ENCODE measurements at places on chromosomes 3 and 15. TPM values are rescaled to one million over a fixed set of nuclear protein-coding genes. Genes with fewer than 3 reads are reported as not detected.

GRCh38 chr15:88985547-88986393 is 72.6 kb upstream of the MFGE8 start:
- no peak for DNase-seq

DNA sequence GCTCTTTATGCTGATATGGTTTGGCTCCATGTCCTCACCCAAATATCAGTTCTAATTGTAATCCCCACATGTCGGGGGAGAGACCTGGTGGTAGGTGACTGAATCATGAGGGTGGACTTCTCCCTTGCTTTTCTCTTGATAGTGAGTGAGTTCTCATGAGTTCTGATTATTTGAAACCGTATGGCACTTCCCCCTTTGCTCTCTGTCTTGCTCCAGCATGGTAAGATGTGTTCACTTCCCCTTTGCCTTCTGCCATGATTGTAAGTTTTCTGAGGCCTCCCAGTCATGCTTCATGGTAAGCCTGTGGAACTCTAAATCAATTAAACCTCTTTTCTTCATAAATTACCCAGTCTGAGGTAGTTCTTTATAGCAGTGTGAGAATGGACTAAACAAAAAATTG is 107.6 kb downstream of the IMPG2 start:
- no peak for DNase-seq

DNA sequence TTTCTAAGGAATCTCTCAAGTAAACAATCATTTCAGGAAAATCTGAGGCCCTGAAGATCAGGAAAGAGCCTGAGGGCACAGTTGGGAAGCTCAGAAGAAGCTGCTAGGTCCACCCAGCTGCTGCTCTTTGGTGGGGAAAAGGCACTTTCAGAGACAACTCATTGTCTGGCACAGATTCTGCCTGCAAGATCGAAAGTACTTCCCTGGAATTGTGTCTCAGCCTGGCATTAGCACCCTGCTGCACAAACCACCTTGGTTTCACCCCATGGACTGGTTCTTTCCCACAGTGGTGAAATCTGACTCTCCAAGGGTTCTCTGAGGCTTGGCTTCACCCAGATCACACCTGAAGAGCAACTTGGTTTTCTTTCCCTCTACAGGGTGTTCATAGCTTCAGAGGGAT is 18.7 kb downstream of the THRB start:
- DNase-seq = no peak

GRCh38 chr3:25532431-25533162 is 104.5 kb downstream of the RARB start:
- DNase-seq = no peak

- no peak for DNase-seq
Observed at GRCh38 chr3:175278680-175279079, 419.5 kb downstream of the NAALADL2 start.

The PP2D1 gene
- total RNA-seq = not detected

DNA sequence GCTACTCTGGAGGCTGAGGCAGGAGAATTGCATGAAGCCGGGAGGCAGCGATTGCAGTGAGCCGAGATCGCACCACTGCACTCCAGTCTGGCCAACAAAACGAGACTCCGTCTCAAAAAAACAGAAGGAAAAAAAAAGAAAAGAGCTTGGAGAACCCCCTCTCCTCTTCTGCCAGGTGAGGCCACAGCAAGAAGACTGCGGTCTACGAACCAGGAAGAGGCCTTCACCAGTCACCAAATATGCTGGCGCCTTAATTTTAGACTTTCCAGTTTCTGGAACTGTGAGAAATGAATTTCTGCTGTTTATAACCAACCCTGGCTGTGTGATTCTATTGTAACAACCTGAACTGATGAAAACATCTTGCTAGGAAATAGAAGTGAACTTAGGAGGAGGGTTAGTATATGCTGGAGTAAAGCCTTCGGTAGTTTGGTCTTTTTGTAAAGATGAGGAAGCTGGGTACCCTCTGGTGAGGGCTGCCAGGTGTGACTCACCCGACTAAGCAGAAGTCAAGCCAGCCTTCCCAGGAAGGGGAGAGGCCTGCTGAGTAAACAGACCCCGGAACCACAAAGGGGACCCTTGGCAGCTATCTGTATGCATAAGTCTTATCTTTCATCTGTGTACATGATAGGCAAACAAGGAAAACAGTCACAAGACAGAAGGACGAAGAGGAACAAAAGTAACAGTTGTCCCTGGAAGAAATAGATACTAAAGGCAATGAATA is 78.7 kb downstream of the KLF13 start:
- peak; percentile 46 for DNase-seq

The UPK1B gene
- total RNA-seq = not detected

The ALPK3 gene
- 0.14 TPM for total RNA-seq

DNA sequence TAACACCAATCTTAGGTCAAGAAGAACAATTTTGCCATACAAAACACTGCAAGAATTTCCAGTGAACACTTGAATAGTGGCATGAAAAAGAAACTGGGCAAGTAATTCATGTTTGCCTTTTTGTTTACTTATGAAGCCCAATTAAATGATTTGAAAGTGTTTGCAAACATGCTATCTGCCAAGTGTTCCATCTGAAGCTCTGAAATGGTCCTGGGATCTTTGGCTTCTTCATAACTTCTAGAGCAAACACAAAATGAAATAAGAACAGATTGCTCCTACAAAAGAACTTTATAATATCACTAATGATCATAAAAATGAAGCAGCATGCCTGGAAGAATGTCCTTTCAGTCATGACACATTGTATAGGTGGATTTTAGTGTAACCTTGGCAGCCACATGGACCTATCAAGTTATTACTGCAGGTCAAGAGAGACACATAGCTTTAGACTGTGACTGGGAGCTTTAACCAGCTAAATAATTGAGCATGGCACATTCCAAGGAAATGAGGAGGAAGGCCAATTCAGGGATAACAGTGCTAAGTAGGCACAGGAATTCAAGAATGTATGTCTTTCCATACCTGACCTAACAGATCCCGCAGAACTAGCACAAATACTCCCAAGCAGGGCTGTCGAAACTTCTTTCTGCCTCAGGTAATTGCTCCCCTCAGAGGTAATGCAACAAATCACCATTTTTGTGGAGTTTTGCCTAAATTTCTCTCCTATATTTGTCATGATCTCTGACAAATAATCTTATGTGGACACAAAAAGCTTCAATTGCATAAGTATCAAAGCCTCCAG is 144.6 kb downstream of the DUT start:
- no peak for DNase-seq

DNA sequence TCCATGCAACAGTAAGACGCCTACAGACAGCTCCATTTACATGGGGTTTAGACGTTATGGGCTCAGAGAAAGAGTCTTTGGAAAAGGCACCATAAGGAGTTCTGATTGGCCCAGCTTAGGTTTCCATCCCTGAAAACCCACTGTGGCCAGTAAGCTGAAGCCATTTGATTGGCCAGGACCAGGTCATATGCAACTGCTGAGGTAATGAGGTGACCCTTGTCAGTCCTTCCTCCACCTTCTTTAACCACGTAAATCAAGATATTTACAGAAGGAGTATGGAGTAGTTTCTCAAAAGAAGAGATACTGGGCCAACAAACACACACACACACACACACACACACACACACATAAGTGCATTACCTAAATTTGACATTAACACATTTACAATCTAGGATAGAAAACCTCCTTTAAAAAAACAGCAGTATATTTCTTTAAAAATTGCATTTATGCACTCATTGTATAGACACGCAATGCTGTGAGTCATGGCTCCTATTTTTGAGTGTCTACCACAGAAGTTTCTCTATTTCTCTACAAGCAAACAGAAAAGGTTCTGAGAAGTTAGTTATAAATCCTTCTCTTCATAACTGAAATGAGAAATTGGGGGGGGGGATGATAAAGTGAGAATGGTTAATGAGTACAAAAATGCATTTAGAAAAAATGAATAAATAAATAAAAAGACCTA is 16.3 kb upstream of the MB21D2 start:
- DNase-seq = no peak

DNA sequence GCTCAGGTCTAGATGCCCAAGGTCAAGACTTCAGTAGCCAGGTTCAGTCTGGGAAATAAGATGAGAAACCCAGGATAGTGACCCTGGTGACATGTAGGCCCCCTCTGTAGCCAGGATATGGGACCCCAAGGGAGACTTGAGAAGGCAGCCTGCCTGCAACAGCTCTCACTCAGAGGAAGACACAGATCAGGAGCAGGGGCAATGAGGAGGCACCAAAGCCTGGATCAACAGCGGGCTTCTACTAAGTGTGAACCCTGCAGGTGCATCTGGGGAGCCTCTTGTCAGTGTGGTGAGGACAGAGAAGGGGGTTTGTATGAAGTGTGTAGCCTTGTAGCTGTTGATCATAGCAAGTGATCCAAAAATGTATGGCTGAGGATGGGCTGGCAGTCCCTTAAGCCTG is 25.4 kb downstream of the PLA2G4F start:
- no peak for DNase-seq

DNA sequence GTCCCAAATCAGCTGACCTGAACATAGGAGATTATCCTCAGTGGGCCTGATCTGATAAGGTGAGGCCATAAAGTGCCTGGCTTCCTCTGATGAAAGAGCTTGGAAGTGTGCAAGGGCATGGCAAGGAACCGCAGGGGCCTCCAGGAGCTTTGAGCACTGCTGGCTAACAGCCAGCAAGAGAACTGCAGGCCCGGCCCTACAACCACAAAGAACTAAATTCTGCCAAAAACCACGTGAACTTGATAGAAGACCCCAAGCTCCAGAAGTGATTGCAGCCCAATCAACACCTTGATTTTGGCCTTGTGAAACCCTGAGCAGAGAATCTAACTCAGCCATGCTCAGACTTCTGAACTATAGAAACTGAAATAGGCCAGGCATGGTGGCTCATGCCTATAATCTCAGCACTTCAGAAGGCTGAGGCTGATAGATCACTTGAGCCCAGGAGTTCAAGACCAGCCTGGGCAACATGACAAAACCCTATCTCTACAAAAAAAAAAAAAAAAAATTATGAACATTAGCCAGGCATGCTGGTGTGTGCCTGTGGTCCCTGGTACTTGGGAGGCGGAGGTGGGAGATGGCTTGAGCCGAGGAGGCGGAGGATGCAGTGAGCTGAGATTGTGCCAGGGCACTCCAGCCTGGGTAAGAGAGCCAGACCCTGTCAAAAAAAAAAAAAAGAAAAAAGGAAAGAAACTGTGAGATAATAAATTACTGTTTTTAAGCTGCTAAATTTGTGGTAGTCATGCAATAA is 7.7 kb upstream of the DIS3L start:
- no peak for DNase-seq

DNA sequence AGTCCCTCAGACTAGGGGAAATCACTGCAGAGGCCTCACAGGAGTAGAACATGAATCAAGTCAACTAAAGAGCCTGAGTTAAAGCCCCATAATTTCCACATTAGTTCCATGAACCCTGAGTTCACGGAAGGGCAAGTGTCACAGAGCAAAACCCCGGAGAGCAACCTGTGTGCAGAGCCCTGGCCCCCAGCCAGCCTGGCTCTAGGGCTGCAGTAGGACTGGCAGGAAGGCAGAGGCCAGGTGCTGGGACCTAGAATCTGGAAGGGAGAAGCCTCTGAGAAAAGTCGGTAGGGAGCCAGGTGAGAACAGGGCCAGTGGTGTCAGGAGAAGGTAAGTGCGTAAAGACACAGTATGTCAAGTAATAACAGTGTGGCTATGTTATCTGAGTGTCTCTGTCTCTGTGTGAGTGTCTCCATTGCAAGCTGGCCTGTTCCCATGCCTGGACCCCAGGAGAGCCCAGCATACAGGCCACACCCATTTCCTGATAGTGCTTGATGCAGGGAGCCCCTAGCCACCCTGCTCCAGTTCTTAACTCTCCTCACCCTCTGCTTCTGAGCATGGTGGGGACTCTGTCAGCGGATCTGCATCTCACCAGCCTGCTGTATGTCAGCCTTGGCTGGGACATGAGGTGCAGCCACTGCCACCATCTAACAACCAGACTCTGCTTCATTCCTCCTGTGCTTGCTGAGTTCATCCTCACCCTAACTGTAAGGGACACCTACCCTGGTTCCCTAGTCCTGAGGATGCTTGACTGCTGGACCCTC is 11.3 kb upstream of the MANF start:
- DNase-seq = no peak

GRCh38 chr15:92845126-92845508 is 55.0 kb upstream of the CHD2 start:
- no peak for DNase-seq

DNA sequence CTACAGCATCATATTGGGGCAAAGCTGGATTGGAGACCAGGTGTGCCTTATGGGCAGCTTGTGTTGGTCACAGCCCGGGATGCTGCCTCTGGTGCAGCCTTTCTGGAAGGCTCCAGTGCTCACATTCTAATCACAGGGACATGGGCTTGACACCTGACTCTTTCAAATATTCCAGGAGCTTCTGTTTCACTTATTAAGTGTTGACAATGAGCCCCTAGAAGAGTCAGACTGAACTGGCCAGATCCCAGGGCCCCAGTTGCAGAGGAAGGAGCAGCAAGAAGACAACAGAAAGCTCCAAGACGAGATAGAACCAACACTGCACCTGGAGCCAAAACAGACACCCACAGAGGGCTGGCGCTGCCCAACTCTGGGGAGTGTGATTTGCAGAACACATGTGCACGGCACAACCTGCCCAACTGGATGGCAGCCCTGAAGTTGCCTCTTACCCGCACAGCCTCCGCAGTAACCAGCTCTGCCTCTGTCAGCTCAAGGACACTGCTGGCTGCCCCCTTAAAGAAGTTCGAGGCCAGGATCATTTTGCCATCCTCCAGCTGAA is 30.3 kb downstream of the ALDH1L1 start:
- DNase-seq = no peak

The DGKG gene
- total RNA-seq = not detected

The BCHE gene
- not detected for total RNA-seq

- DNase-seq = no peak
Observed at GRCh38 chr3:124780761-124781475, 50.7 kb downstream of the UMPS start.

GRCh38 chr3:196390116-196390515 is 42.1 kb downstream of the UBXN7 start:
- no peak for DNase-seq

GRCh38 chr3:105415951-105416350 is 49.2 kb downstream of the ALCAM start:
- DNase-seq = no peak

- no peak for DNase-seq
Observed at GRCh38 chr3:120798346-120798745, 55.8 kb downstream of the GTF2E1 start.

DNA sequence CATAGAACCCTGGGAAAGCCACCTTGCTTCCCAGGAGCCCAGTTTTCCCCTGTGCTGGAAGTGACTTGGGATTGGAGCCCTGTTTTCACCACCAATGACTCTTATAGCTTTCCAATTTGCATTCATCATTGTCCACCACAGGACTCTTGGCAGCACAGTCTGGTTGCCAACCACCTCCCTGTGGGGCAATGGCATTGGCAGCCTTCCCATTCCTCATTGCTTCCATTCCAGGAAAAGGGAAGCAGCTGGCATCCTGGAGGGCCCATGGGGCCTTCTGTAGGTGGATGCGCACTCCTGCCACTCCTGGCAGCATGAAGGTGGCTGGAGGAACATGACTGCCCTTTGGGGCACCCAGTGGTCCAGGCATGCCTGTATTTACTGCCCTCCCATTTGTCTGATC is 57.7 kb downstream of the FEM1B start:
- no peak for DNase-seq

DNA sequence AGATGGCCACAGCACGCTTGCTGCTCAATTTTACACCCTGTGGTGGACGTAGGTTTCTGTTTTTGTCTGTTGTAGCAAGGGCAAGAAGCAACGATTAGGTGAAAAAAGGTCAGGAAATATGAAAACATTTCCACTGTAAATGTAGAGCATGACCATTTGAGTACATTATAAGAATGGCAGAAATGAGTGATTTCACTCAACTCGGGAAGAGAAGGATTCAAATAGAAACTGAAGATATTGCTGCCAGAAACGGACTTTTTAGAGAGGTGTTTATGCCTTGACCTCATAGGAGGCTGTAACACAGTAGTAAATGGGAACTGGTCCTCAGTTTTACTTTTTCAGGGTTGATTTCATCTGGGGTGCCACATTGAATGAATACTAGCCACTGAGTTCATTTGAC is 33.1 kb upstream of the GASK1A start:
- DNase-seq = no peak
